Activated CD8-positive, alpha-beta memory T cell treated with anti-CD3 and anti-CD28 coated beads for 1 hour (primary cell): ENCODE measurements at places on chromosomes 16 and 17.

DNA sequence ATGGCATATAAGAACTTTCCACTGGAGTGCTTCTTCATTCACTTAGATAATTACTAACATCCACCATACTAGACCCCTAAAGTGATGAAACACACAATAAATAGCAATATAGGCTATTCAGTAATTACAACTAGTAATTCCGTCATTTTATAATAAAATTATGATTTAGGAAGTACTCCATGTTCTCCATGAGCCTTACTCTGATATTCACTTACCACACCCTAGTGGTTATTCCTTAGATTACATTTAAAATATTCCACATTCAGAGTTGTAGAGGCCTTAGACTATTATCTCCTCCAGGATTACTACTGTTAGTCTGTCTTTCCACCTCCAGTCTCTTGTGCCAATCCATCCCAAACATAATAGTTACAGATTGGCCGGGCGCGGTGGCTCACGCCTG lies 62.4 kb downstream of the STH start:
- DNase-seq: no peak

DNA sequence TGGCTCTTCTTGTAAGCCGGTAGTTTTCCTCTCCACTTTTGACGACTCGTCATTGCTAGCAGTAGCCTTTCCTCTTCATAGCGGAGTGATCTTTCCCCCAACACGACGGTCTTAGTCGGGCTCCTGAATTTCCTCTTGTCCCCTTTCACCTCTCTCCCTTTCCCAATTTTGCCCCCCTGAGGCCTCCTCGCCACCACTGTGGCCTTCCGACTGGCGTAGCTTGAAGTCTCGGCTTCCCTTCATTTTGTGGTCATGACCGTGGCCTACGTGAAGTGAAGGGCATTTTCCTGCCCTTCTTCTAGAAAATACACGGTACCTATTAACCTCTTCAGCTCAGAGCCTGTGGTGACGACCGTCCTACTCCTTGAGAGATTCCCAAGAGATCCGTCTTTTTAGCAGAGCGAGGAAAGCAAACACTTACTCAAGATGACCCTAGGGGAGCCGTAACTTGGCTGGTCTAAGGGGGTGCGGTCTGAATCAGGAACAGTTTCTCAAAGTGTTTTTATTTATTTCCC lies 787 bp downstream of the PRKAR1A start:
- DNase-seq: no peak

DNA sequence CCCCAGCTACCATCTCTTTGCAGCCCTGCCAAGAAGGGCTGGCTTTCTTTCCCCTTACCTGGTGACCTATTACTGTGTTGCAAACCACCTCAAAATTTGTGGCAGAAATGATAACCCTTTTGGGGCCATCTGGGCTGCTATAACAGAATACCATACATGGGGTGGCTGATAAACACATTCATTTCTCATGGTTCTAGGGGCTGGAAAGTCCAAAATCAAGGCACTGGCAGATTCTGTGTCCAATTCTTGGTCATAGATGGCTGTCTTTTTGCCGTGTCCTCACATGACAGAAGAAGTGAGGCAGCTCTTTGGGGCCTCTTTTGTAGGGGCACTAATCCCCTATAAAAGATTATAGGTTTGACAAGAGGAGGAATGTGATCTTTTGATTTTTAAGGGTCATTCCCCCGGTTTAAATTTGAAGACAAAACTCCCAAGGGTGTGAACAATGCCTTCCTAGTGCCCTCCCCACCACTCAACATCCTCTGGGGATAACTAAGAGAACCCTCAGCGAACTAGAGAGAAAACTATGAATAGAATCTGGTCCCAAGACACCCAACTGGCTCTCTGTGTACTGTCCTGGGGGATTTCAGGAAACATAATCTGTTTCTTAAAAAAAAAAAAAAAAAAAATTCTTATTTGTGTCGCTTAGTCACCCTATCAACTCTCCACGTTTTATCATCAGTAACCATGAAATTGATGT lies 1.7 kb upstream of the METTL22 start:
- DNase-seq: no peak

DNA sequence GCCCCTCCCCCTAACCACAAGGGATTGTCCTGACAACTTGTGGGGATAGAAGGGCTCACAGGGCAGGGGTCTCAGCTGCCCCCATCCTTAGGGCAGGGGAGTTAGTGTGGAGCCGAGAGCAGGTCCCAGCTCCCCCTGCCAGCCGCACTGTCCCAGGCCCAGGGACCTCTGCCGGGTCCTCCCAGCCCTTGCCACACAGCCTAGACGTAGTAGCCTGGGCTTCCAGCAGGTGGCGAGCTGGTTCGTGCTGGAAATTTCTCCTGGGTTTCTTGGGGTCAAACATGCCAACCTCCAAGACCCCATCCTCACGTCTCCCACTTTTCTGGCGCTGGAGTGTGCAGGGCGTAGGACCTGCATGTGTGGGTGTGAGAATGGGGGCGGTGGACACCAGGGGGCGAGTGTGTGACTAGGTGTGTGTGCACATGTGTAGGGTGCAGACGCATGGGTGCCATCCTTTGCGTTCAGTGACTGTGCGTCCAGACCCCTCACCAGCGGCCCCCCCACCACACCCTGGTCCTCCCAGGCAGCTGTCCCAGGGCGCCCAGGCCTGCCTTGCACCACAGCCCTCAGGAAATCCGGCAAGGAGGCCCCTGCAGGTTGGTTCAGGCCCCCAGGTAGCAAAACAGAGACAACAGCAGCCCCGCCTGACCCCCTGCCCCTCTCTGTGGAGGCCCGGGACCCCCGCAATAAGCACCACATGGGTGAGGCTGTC lies 29.5 kb downstream of the SBK1 start:
- no peak for DNase-seq

DNA sequence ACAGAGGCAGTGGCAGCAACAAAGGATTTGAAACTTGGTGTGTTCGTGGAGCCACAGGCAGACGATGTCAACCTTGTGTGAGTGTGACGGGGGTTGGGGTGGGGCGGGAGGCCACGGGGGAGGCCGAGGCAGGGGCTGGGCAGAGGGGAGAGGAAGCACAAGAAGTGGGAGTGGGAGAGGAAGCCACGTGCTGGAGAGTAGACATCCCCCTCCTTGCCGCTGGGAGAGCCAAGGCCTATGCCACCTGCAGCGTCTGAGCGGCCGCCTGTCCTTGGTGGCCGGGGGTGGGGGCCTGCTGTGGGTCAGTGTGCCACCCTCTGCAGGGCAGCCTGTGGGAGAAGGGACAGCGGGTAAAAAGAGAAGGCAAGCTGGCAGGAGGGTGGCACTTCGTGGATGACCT lies 25.5 kb downstream of the STH start:
- no peak for DNase-seq

GRCh38 chr16:20094157-20094556 lies 20.5 kb upstream of the GPR139 start:
- DNase-seq: no peak

- DNase-seq: no peak
Observed at GRCh38 chr17:14762736-14763479, 462.0 kb downstream of the HS3ST3B1 start.

DNA sequence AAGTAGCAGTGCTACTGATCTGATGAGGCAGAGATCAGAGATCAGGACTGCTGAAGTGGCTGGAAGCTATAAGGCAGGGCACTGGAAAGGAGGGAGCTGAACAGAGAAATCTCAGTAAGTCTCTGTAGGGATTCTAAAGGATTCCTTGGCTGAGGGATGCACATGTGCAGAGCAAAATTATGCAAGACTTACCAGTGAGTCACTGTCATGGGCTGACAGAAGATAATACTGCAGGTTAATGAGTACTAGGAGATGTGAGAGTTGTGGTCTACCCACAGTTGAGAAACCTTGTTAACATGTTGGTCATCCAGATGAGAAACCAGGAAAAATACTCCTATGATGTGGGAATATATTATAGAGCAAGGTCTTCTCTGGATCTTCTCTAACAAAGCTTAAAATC lies 378.1 kb downstream of the HAPSTR1 start:
- no peak for DNase-seq

GRCh38 chr16:48525201-48526057 lies 84.6 kb downstream of the N4BP1 start:
- DNase-seq: no peak

DNA sequence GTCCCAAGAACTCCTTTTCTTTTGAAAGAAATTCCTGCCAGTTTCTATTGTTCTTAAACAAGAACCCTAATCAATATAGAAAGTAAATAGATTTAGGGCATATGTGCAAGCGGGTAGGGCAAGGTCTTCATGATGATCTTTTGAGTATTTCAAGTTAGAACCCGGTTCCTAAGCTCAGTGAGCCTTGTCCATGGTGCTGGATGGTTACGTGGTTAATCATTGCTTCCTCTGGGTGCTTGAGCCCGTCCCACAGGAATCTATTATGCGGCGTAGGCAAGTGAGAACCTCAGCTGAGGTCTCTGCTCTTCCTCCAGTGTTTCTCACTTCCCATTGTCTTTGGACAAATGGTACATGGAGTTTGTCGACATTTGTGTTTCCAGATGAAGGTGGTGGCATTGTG lies 580.8 kb upstream of the EEF2KMT start:
- DNase-seq: no peak

DNA sequence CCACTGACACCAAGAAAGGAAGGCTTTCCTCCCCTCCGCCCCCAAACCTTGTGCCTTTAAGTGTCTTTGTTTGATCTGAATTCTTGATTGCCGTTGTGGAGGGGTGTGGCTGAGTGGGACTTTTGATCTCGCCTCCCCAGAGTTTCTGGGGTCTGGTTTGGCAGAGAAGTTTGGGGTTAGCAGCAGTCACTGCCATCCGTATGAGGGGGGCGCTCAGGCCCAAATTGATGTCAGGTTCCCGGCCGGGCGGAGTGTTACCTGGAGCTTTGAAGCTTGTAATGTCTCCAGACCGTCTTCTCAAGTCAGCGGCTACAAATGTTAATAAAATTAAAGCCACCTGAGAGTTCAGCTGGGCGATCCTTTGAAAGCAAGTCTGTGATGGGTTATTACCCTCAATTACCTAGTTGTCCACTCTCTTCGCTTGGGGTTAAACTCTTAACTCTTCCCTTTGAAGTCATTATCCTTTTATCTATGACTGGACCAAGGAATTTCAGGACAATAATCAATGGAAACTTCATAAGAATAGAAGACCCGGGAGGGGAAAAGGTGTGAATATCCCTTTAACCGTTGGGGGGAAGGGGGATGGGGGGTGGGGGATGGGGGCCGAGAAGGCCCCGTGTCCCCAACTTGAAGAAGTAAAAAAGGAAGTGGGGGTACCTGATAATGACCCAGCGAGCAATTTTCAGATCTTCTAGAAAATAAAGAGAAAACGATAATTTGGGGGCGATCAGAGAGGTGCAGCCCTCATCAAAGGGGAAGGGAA lies 31.8 kb upstream of the AXIN2 start:
- DNase-seq: no peak

GRCh38 chr16:28935346-28935745 lies 3.6 kb downstream of the CD19 start:
- DNase-seq: no peak

GRCh38 chr16:77143364-77143763 lies 47.6 kb upstream of the MON1B start:
- DNase-seq: no peak

DNA sequence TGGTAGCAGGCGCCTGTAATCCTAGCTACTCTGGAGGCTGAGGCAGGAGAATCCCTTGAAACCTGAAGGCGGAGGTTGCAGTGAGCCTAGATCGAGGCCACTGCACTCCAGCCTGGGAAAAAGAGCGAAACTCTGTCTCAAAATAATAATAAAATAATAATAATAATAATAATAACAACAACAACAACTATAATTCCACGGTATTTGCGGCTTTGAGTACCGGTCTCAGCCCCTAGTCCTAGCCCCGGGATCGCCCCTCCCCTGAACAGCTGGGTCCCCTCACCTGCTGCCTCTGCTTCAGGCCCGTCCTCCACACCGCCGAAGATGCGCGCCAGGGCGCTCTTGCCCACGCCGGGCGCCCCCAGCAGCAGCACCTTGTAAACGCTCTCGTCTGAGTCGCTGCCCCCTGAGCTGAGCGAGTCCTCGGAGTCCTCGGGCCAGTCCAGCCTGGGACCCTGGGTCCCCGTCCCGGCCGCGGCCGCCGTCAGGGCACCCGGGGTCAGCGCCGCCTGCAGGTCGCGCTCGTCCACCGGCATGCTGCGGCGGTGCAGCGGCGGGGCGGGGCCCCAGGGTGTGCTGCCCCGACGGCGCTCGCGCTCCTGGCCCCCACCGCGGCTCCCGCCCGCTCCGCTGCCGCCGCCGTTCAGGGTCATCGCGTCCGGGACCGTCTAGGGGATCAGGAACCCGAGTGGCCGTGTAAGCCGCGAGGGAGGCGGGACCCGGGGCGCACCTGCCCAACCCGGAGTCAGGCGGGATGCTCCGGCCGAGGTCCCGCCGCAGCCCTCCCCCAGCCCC lies 611 bp downstream of the RRAD start:
- DNase-seq: no peak

DNA sequence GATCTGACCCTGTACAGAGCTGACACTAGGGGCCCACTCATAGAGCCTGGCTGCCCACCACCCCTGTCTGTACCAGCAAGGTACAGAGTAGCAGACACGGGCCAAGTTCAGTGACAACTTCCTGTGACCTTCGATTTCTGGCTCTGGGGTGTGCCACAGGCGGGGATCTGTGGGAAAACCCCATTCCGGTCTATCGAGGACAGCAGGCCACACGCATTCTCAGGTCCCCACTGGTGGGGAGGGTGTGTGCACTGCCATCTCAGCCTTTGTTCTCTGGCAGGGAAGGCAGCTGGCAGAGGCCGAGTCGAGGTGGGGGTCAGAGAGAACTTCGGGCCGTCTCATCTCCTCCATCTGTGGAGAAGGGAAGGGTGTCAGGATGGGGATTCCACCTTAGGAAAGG lies 10.0 kb downstream of the NLE1 start:
- DNase-seq: no peak

GRCh38 chr17:45313421-45313771 lies 3.4 kb downstream of the MAP3K14 start:
- no peak for DNase-seq

DNA sequence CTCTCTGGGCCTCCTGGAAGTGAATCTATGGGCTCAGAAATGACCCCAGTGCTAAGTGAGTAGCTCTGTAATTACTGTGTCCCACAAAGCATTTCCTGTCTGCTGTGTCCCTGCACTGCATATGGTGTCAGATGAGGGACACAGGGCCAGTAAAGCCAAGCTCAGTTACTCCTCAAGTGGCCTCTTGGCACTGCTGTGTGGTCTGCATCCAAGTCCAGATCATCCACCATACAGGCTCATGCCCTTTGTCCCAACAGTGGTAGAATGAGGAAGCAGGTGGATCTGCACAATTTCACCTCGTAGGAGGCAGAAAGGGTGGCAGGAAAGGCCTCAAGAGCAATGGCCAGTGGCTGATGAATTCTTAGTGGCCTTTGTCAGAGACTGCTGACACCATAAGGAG lies 146.8 kb downstream of the SOX9 start:
- no peak for DNase-seq

GRCh38 chr17:48878920-48879898 lies 13.4 kb upstream of the ATP5MC1 start:
- peak; percentile 17 for DNase-seq

GRCh38 chr16:84483882-84484565 lies 20.4 kb downstream of the MEAK7 start:
- DNase-seq: no peak

GRCh38 chr17:18981335-18981641 lies 23.3 kb downstream of the FAM83G start:
- no peak for DNase-seq

- DNase-seq: no peak
Observed at GRCh38 chr16:24308200-24308599, 52.1 kb downstream of the CACNG3 start.
